ENCODE measurements at places on chromosomes 7 and 10.

DNA sequence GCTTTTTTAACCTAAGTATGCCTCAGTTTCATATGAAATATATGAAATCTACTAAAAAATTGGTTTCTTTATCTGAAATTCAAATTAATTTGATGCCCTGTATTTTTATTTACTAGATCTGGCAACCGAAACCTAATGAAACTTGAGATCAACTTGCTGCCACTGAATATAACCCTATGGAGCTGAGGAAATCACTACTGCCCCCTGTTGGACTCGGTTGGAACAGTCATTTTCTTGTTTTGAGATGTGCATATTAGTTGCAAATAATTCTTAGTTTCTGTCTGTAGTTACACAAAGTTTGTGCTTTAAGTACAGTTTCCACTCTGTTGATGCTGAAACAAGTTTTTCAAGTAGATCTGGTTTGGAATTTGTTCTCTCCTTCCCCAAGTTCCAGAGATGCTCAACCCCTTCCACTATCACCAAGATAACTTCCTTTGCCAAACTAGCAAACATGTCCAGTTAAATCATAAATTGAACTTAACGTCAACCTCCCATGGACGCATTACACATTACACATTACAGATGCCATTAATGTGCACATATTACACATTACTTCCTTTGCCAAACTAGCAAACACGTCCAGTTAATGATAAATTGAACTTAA is 22.2 kb upstream of the EXOC4 start:
- DNase-seq, result peak; percentile 29

GRCh38 chr10:26689399-26689798 is 8.1 kb upstream of the PDSS1 start:
- no peak for DNase-seq

DNA sequence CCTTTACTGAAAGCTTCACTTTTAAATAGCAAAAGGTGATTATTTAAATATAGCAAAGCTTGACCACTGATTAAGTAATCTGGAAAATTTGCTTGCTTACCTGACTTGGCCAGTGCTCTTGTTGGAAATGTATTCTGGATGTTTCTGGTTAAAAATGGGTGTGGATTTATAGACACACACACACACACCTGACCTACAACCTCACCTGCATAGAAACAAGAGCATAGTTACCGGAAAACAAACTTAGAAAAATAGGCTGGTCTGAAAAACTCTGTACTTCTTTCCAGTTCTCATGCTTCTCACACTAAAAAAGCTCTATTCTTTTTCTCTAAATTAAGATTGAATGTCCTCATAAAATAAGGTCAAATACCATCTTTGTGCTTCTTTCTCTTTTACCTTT is at the start of gene AGR3:
Gene AGR3 (minus strand): TSS at position 140 of the 400 bp plus-strand sequence. CDS start 3,365 bp downstream, outside the sequence.
- DNase-seq, result no peak

DNA sequence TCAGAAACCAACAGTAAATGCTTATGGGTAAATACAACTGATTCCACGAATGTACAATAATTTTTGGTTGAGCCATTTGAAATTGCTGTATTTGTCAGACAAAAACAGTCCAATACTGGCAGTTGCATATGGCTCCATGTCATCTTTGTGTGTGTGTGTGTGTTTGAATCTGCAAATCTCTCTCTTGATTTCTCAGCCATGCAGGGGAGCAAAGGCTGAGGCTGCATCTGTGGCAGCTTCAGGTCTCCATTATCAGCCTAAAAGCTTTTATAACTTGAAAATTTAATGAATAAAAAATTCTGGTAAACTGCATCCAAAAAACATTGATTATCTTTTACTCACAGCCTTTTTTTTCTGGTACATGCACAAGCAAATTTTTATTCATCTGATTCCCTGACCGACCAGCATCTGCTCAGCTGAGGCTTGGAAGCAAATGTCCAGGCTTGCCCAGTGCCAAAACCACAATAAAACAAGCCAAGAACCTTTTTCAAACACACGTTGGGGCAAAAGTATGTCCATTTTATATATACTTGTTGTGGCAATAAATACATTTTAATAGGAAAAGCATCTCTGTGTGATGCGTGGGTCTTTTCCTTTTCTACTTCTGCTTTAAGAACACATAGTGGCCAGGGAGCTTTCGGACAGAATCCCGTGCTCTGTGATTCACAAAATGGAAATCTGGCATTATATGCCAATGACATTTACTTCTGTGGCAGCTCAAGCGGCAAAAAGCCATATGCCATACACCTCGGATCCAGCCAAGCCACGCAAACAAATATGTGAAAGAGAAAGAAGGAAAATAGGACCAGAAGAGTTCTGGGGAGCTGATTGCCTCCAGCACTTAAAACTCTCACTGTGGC is 275.6 kb upstream of the AOAH start:
- no peak for DNase-seq

- no peak for DNase-seq
These were observed 7.9 kb downstream of the PKD1L1 start for GRCh38 chr7:47940088-47941013.
